ENCODE measurements at places on chromosomes 2 and 18.

DNA sequence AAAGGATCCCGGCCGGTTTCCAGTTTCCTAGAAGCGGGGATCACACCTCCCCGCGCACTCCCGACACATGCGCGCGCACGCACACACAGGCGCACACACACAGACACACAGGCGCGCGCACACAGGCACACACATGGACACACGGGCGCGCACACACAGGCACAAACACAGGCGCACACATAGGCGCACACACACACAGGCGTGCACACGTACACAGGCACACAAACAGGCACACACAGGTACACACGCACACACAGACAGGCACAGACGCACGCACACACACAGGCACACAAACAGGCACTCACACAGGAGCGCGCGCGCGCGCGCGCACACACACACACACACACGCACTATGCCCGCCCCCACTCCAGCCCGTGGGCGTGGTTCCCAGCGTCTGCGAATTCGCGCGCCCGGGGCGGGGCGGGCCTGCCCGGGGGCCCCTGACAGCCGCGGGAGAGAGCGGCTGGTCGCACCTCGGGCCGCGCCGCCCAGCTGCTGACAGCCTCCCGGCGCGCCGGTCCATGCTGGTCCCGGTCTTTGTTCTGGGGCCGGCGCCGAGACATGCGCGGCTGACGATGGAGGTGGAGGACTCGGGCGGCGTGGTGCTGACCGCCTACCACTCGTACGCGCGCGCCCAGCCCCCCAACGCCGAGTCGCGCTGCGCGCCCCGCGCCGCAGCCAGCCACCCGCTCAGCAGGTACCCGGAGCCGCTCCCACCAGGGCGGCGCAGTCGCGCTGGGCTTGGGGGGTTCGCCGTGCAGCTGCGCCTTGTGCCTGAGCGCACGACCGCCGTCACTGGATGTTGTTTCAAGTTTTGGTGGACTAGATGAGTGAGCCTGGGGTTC is at the start of gene ARHGAP28:
Gene ARHGAP28 (plus strand): TSS at position 470 of the 845 bp plus-strand sequence. CDS start 106 bp downstream, at position 576.
- H3K27ac ChIP-seq: peak within 1 kb of the TSS; percentile 74
- H3K27me3 ChIP-seq: no peaks in the 10 kb centered on the region
- peak; percentile 87 for DNase-seq
- H3K36me3 ChIP-seq: no peaks in the 10 kb centered on the region

DNA sequence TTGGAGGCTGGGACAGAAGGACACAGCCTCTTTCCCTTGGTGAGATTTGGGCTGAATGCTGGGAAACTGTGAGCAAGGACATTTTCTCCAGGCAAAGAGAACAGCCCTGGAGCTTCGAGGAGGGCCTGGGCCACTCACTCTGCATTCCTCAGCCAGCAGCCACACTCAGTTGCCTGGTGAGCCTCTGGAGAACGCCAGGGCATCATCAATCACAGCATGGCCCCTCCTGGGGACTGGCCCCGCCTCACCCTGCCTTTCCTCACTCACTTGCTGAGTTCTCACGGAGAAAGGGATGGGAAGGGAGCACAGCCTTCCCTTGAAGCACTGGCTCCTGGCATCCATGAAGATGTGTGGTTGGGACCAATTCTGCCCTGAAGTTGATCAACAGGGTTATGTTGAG is 55.0 kb downstream of the APOB start:
- no peak overlapping the region for H3K27ac ChIP-seq
- H3K4me1 ChIP-seq: no peaks in the 10 kb centered on the region
- no peaks in the 10 kb centered on the region for H3K27me3 ChIP-seq
- no peak overlapping the region for H3K4me3 ChIP-seq
- no peaks in the 10 kb centered on the region for H3K36me3 ChIP-seq
- no peak for DNase-seq

GRCh38 chr2:201108341-201108740 is 7.6 kb upstream of the CFLAR start:
- no peaks in the 10 kb centered on the region for H3K27me3 ChIP-seq
- no peaks in the 10 kb centered on the region for H3K36me3 ChIP-seq
- no peak for DNase-seq
- H3K27ac ChIP-seq: no peak overlapping the region
- no peaks in the 10 kb centered on the region for H3K4me1 ChIP-seq
- no peak overlapping the region for H3K4me3 ChIP-seq

- no peak overlapping the region for H3K27ac ChIP-seq
- no peak overlapping the region for H3K4me3 ChIP-seq
- H3K27me3 ChIP-seq: no peaks in the 10 kb centered on the region
- peaks cover 60% of the 10 kb centered on the region for H3K36me3 ChIP-seq
- no peaks in the 10 kb centered on the region for H3K4me1 ChIP-seq
- no peak for DNase-seq
Observed at GRCh38 chr18:76361219-76361618, 133.8 kb downstream of the ZNF516 start.

DNA sequence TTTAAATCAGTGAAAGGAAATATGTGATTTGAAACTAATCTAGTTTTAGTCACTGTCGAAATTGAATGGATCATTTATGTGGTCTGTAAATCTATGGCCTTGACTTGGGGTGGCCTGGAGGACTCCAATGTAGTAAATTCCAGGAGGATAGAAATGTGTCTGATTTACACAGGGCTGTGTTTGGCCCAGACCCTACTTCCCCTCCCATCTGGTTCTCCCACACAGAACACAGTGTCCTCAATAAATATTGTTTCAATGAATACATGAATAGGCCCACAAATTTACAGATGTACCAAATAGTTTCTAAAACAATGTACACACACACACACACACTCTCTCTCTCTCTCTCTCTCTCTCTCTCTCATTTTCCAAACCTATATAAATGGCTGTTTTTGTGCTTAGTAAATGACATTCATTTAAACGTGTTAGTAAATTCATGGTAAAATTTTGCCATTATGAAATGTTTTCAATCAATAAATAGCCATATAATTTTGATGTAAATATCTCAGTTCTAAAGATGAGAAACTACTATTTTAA is 1.9 kb downstream of the CCDC68 start:
- peaks cover 20% of the 10 kb centered on the region for H3K4me1 ChIP-seq
- H3K27ac ChIP-seq: peak overlapping the region; percentile 39
- H3K4me3 ChIP-seq: peak overlapping the region; percentile 67
- H3K36me3 ChIP-seq: no peaks in the 10 kb centered on the region
- H3K27me3 ChIP-seq: no peaks in the 10 kb centered on the region
- DNase-seq: no peak

DNA sequence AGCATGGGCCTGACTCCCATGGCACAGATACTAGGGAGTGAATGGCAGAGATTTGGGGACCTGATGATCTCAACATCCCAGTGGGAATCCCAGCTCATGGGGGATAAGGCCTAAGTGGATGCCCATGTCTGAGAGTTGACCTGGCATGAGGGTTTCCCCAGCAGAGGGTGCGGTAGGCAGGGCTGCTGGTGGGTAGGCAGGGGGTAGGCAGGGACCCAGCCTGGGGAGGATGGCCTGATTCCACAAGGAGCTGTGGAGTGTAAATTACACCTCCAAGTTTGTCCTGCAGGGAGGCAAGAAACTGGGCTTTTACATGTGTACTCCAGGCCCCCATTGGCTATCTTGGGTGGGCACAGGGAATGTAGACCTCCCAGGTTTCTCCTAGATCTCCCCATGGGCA is 46.9 kb downstream of the INPP5D start:
- H3K36me3 ChIP-seq: no peaks in the 10 kb centered on the region
- H3K27ac ChIP-seq: no peak overlapping the region
- no peak overlapping the region for H3K4me3 ChIP-seq
- no peak for DNase-seq
- no peaks in the 10 kb centered on the region for H3K27me3 ChIP-seq
- H3K4me1 ChIP-seq: no peaks in the 10 kb centered on the region

- no peaks in the 10 kb centered on the region for H3K4me1 ChIP-seq
- DNase-seq: no peak
- H3K36me3 ChIP-seq: no peaks in the 10 kb centered on the region
- H3K27me3 ChIP-seq: no peaks in the 10 kb centered on the region
Observed at GRCh38 chr2:199309973-199310372, 147.8 kb downstream of the SATB2 start.

GRCh38 chr2:40395169-40396073 is 56.5 kb downstream of the SLC8A1 start:
- no peaks in the 10 kb centered on the region for H3K36me3 ChIP-seq
- H3K4me3 ChIP-seq: no peak overlapping the region
- no peaks in the 10 kb centered on the region for H3K4me1 ChIP-seq
- no peak for DNase-seq
- H3K27me3 ChIP-seq: no peaks in the 10 kb centered on the region

DNA sequence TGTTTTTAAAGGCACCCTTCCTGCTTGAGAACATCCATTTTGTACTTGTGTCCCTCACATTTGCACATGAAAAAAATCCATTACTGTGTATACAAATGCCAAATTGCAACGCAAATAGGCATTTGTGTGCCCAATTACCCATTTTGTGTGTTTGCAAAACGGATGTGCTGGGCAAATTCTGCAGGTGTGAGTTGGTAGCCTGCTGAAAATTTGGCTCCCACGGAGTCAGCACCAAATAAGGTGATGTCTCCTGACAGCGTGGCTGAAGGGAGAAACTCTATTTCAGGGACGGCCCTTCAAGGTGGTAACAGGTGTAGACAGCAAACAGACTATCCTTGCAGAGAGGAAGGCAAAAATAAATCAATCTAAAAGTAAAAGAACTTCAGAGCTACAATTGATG is 661.1 kb downstream of the BCL11A start:
- H3K27me3 ChIP-seq: no peaks in the 10 kb centered on the region
- H3K4me1 ChIP-seq: no peaks in the 10 kb centered on the region
- no peak overlapping the region for H3K27ac ChIP-seq
- H3K4me3 ChIP-seq: no peak overlapping the region
- H3K36me3 ChIP-seq: no peaks in the 10 kb centered on the region

- no peak overlapping the region for H3K4me3 ChIP-seq
- peaks cover 51% of the 10 kb centered on the region for H3K36me3 ChIP-seq
- peak overlapping the region; percentile 3 for H3K27ac ChIP-seq
Observed at GRCh38 chr2:239163688-239164334, 237.0 kb downstream of the HDAC4 start.

- no peaks in the 10 kb centered on the region for H3K27me3 ChIP-seq
- peaks cover 2% of the 10 kb centered on the region for H3K4me1 ChIP-seq
- no peaks in the 10 kb centered on the region for H3K36me3 ChIP-seq
- no peak for DNase-seq
- no peak overlapping the region for H3K27ac ChIP-seq
Observed at GRCh38 chr2:85531589-85531988, 7.4 kb upstream of the MAT2A start.

- no peaks in the 10 kb centered on the region for H3K27me3 ChIP-seq
- DNase-seq: no peak
- no peaks in the 10 kb centered on the region for H3K36me3 ChIP-seq
- H3K27ac ChIP-seq: no peak overlapping the region
- H3K4me1 ChIP-seq: peaks cover 5% of the 10 kb centered on the region
Observed at GRCh38 chr2:165443511-165443910, 26.0 kb upstream of the CSRNP3 start.

- H3K27ac ChIP-seq: no peak overlapping the region
- no peak overlapping the region for H3K4me3 ChIP-seq
- no peak for DNase-seq
- H3K36me3 ChIP-seq: no peaks in the 10 kb centered on the region
- no peaks in the 10 kb centered on the region for H3K4me1 ChIP-seq
- H3K27me3 ChIP-seq: no peaks in the 10 kb centered on the region
Observed at GRCh38 chr2:15048000-15048399, 415.5 kb downstream of the LRATD1 start.

GRCh38 chr2:237682151-237682550 is 54.8 kb downstream of the LRRFIP1 start:
- H3K4me1 ChIP-seq: peaks cover 54% of the 10 kb centered on the region
- H3K27me3 ChIP-seq: no peaks in the 10 kb centered on the region
- no peaks in the 10 kb centered on the region for H3K36me3 ChIP-seq

GRCh38 chr2:69124343-69124742 is 111.4 kb downstream of the ANTXR1 start:
- no peak overlapping the region for H3K27ac ChIP-seq
- no peaks in the 10 kb centered on the region for H3K27me3 ChIP-seq
- H3K4me3 ChIP-seq: no peak overlapping the region
- no peak for DNase-seq

DNA sequence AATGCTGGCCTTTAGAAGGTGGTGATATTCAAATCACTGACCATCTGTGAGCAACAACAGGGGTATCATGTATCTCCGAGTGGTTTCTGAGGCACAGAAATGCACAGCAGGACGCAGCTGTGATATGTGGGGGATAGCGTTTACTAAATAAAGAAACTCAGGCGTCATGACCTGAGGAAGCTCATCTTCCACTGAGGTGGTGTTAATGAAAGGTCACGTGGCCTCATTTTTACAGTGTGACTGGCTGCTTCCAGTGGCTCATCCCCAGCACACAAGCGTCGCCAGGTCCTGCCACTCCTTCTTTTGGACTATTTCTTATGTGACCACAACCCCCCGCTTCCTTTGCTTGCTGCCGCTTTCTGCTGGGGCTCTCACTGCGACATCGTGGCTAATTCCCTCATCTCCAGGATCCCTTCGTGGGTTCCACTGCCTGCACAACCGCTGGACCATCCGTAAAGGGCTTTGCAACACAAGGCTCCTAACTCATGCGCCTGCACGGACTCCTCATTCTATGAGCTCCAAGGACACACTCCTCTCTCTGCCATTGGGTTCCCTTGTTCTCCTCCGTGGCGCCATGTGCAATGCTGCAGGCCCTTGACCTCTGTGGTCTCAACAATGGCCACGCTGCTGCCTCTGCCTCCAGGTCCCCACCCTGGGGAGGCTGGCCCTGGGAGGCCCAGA is 109.3 kb downstream of the MBP start:
- H3K4me1 ChIP-seq: no peaks in the 10 kb centered on the region
- peaks cover 31% of the 10 kb centered on the region for H3K36me3 ChIP-seq
- H3K4me3 ChIP-seq: no peak overlapping the region
- H3K27ac ChIP-seq: no peak overlapping the region

DNA sequence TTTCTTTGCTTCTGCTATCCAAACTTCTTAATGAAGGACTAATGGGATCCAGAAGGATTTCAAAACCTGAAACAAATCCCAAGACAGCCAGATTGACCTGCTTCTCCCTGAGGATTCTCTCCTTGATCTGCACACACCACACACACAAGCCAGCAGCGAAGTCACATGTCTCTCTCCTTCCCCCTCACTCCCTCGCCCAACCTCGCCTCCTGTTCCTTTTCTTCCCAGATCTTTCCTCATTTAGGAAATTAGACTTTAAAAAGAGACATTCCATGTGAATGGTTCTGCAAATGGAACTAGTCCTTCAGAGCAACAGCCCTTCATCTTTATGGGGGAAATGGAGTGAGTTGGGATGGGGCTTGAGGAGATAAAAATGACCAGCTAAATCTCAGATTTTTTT is 639.1 kb upstream of the SETBP1 start:
- DNase-seq: no peak
- no peaks in the 10 kb centered on the region for H3K4me1 ChIP-seq
- no peaks in the 10 kb centered on the region for H3K36me3 ChIP-seq

GRCh38 chr2:88638123-88638650 is 10.9 kb upstream of the EIF2AK3 start:
- H3K4me3 ChIP-seq: no peak overlapping the region
- H3K4me1 ChIP-seq: no peaks in the 10 kb centered on the region
- no peaks in the 10 kb centered on the region for H3K36me3 ChIP-seq
- no peaks in the 10 kb centered on the region for H3K27me3 ChIP-seq

Data from lower lobe of right lung (tissue), 2 donors.